ENCODE measurements at places on chromosomes 12 and 14.

DNA sequence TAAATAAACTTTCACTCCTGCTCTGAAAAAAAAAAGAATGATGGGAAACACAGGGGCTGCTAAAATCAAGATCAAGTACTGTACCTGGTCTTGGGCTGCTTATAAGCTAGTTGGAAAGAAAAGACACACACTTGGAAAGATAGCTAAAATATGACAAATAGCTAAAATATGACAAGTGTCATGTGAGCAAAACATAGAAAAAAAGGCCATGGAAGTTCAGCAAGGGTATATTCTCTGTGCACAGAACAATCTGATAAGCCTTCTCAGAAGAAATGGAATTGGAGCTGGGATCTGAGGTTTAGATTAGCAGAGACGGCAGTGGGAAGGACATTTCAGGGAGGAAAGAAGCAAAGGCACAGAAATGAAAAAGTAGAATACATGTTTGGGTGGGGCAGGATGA lies 126.2 kb upstream of the PMCH start:
- DNase-seq: no peak

GRCh38 chr14:89616425-89616824 lies 199.4 kb upstream of the FOXN3 start:
- DNase-seq: no peak

GRCh38 chr14:32249371-32249770 lies 46.3 kb upstream of the RNU6-8 start:
- DNase-seq: no peak

- no peak for DNase-seq
Measured at GRCh38 chr12:57055824-57056223, 5.9 kb upstream of the MYO1A start.

GRCh38 chr14:69982220-69982839 lies 103.1 kb downstream of the SMOC1 start:
- no peak for DNase-seq

- DNase-seq: no peak
Measured at GRCh38 chr12:124758266-124759220, 105.1 kb downstream of the SCARB1 start.

DNA sequence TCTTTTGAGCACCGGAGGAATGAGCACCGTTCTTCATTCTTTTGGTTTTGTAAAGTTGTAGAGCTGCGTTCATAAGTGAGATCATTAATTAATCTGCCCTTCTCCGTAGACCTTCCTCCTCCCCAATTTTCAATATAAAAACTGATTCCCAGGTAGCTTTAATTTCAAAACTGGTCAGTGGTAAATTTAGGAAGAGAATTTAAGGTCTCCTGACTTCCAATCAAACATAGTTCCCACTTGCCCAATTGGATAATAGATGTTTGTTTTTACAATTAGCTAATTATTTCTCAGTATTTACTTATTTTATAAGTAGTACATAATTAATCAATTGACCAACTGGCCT lies 27.2 kb upstream of the YBX3 start:
- DNase-seq: no peak

DNA sequence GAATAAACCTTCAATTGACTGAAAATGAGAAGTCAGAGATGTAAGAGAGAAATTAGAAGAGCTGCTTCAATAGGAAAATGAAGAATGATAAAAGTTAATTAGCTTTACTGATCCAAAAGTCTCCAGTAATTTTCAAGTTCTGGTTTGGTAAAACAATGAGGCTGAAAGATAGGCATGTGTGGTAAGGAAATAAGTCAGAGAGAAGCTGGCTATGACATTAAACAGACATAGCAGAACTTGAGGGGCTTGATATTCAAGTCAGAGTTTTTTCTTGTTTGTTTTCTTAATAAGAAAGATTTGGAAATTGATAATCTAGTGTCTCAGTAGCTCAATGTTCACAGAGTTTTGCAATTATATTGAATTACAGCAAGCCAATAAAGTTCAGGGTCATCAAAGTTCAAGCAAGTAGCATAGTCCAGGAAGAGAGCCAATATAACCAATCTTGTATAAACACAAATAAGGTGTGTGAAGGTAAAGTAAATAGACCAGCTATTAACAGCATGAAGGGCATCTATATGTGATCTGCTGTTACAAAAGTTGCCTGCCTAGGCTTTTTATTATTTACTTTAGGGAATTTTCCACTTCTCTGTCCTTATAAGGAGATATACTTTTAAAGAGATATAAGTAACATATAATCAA lies 1111.5 kb downstream of the TRHDE start:
- DNase-seq: no peak

DNA sequence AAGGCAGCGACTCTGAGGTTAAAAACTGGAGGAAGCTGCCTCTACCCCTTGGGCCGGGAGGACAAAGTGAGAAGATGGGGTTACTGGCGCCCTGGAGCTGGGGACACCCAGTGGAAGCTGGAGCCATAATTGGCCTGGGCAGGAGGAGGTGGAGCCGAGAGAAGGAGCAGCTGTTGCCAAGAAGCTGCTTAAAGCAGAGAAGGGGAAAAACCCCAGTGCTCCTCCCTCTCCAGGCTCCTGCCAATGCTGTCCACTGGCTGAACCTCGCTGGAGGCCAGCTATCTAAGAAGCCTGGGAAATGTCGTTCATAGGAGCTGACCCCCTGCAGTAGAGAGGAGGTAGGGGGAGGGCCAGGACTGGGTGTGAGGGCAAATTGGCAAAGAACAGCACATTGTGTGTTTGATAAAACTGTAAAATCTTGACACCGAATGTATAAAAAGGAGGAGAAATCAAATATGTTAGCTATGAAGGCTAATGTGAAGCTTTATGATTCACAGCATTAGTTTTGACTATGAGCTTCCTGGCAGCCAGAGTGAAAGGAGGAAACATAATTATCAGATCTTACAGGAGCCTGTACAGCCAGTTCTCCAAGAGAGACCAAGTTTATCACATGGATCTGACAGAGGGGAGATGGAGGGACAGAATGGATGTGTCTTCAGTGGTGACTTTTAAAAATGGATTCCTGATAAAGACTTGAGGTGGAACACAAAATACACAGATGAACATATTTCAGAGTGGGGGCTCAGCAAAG lies 9.5 kb downstream of the HHIPL1 start:
- no peak for DNase-seq

DNA sequence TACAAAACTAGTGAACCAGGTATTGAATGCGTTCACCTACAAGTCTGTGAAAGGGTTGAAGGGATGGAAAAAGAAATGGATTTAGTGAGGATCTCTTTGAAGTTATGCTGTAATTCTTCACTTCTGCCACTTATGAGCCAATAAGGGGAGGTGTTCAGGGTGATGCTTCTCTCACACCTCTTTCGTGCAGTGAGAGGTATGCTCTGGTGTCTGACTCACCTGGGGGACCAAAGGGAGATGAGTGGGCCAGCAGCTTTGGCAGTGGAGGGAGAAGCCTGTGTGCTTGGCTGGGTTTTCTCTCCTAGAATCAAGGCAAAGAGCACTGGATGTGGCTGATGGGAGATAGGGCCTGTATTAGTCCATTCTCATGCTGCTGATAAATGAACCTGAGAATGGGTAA lies 45.4 kb downstream of the E2F7 start:
- DNase-seq: no peak

DNA sequence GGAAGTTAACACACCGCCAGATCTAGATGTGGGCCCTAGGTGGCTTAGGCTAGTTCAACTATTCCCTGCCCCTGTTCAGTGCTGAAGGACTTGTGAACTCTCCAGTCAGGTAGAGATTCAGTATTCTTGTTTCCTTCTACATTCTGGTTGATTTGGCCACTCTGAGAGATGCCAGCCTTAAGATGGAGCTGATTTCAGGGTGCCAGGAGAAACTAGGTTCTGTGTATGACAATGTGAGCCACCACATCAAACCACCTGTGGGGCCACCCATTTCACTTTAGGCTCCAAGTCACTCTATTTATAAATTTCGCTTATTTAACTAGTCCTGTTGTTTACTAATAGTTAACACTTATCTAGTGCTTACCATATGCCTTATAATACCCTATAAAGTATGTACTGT lies 26.0 kb downstream of the FRMD6 start:
- DNase-seq: peak; percentile 16

GRCh38 chr12:112176321-112177010 lies 51.1 kb downstream of the TRAFD1 start:
- no peak for DNase-seq

DNA sequence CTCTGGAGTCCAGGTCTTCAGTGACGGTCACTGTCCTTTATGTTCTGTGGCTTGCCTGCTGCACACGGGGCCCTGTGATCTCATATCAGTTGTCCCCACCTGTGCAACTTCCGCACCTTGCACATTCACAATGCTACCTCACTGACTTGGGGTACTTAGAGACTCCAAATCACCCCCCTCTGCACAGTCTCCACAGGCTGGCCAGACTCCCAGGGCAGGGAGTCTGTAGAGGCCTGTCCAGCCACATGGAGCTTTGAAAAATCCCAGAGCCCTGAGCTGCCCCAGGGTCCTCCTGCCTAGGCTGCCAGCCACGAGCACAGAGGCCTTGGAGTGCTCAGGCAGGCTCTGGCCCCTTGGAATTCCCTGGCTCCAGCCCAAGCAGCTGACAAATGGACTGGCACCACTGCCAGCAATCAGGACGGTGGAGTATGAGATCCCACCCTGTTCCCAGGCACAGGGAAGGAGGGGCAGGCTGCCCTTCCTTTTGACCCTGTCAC lies 26.4 kb downstream of the CMKLR1 start:
- no peak for DNase-seq

- no peak for DNase-seq
Measured at GRCh38 chr12:40314927-40315326, 90.1 kb downstream of the LRRK2 start.

DNA sequence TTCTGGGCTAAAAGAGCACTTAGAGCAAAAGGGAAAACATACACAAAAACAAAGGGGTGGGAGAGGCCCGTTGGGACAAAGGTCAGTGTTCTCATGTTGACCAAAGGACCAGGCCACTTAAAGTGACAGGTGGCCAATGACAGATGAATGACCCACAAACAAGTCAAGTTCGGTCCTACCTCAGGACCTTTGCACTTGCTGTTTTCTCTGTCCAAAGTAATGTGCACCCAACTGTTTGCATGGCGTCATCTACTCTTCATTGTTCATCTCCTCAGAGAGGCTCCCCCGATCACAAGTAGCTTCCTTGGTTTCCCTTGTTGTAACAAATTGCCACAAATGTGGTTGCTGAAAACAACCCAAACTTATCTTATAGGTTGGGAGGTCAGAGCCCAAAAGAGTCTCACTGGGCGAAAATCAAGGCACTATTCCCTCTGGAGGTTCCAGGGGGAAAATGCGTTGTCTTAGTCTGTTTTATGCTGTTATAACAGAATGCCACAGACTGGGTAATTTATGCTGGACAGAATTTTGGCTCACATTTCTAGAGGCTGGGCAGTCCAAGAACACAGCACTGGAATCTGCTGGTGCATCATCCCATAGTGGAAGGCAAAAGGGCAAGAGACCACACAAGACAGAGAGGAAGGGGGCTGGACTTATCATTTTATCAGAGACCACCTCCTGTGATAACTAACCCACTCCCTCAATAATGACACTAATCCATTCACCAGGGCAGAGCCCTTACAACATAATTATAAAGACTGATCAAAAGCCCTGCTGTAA lies 23.9 kb downstream of the CLMN start:
- DNase-seq: no peak

GRCh38 chr14:88599761-88600439 lies 37.1 kb downstream of the ZC3H14 start:
- DNase-seq: peak; percentile 52

GRCh38 chr14:65070471-65070976 lies 31.8 kb downstream of the MAX start:
- DNase-seq: no peak

DNA sequence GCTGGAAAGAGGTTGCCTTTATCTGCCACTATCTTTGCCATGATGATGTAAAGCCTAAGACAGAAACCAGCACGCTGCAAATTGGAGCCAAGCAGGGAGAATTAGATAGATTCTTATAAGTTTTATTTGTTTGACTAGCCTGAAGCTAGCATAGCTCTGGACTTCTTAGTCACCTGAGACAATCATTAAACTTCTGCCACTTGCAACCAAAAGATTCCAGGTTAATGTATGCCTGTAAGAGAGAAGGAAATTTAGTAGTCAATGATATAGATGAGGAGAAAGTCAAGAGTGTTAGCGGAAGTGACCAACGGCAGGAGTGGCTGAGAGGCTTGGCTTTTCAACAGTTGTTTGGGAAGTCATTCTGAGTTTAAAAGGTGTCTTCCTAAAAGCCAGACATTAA lies 1106.6 kb downstream of the VRK1 start:
- no peak for DNase-seq

DNA sequence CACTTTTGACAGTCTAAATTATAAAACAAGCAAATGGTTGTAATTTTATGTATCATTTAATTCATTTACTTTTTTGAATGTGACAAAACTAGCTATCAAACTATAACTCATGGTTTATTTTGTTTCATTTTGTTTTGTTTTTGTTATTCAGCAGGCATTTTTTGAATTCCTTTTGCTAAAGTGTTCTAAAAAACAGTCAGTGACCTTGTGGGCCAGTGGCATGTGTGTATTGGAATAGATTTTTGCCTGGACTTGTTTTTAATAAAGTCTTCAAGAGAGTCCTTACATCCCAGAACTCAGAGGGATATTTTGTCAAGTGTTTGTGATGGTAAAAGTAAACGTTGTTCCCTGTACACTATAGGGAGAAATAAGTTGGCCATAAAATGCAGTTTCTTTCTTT lies 369.7 kb upstream of the SYT1 start:
- DNase-seq: no peak

- DNase-seq: no peak
Measured at GRCh38 chr14:101458741-101459550, 102.3 kb upstream of the DIO3 start.

GRCh38 chr14:101538878-101539277 lies 22.4 kb upstream of the DIO3 start:
- no peak for DNase-seq

DNA sequence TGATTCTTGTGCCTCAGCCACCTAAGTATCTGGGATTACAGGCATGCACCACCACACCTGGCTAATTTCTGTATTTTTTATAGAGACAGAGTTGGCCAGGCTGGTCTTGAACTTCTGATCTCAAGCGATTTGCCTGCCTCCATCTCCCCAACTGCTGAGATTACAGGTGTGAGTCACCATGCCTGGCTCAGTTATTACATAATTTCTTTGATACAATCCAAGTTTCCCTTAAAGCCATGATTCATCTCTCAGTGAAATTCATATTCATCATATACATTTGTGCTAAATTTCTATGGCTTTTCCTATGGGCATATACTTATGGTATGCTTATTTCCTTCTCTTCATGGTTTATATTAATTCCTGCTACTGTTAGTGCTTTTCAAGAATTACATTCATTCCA lies 29.1 kb upstream of the PZP start:
- DNase-seq: no peak

- DNase-seq: no peak
Measured at GRCh38 chr12:50862316-50862715, 19.6 kb downstream of the TMPRSS12 start.

DNA sequence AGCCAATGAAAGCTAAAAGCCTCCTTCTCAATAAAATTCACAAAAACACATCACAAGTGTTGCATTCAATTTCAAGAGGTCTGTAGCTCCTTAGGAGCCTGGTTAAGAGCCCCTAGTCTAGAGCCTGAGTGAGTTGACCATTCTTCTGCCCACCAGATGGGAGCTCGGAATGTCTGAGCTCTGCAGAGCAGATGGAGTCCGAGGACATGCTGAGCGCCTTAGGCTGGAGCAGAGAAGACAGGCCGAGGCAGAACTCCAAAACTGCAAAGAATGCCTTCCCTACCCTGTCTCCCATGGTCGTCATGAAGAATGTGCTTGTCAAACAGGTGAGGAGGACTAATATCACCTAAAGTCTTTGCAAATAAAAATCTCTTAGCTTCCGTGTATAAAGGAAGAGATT lies 11.6 kb downstream of the CIPC start:
- DNase-seq: no peak

- no peak for DNase-seq
Measured at GRCh38 chr12:108055141-108055540, 73.9 kb upstream of the WSCD2 start.
